ENCODE measurements at places on chromosomes 2 and 18. TPM values are rescaled to one million over a fixed set of nuclear protein-coding genes. Genes with fewer than 3 reads are reported as not detected.

DNA sequence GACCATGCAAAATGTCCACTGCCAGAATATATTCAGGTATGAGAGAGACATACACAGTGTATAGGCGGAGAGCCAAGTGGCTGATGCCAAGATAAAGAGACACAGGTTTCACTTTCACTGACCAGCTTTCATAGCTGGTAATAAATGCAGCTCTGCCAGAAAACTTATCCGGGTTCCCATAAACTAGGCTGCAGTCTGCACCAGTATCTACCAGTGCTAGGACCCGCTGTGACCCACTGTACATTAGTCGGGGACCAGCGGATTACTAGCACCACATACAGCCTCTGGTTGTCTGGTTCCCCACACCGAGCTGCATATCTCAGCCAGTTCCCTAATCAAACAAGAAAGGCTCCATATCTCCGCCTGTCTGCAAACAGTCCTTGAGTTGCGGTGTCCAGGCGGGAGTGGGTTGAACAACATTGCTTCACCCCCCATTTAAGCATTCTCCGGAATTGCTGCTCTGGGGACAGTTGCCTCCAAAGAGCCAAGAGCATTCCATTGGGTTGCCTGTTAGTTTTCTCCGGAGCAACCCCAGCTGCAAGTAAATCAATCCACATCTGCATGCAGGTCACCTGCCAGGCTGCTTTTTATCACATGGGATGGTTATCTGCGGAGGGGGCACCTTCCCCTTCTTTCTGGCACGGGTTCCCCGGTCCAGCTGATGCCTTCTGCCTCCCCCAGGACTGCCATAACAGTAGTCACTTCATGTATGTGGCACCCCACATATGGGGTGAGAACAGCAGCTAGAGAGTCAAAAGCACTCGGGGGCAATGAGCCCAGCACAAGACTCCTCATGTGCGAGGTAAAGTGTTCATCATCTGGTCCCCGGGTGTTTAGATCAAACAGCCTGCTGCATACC is 18.0 kb upstream of the KLHL23 start:
- DNase-seq: no peak

DNA sequence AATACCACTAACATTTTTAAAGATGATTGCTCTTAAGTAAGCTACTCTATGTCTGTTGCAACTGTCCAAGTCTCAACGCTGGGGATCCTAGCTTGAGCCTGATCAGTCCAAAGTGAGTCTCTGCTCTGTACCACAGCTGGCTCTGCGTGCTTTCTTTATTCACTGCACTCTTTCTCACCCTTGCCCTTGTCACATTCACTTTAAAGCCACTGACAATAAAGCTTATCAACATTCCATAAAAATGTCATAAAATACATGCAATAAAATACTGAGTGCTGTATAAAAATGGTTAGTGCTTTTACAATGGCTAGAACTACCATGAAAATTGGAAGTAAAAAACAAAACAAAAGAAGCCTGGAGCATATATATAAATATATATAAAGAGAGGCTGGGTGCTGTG is 45.5 kb upstream of the LRRTM4 start:
- DNase-seq: no peak

DNA sequence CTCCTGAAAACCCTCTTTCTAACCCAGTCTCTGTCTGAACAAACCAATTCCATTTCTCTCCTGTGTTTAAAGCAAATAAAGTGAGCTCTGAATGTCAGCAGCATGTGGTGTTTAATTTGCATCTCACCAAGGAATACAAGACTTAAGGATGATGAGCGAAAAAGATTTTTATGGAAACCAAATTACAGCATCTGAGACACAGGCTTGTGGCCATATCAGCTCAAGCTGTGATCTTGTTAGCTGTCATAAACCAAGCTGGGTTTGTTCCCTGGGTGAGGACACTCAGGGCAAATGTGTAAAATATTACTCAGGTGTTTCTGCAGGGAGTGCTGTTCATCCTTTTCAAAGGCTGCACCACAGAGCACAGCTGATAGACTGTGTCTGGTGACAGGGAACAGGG is 129.3 kb upstream of the REV1 start:
- DNase-seq: no peak

DNA sequence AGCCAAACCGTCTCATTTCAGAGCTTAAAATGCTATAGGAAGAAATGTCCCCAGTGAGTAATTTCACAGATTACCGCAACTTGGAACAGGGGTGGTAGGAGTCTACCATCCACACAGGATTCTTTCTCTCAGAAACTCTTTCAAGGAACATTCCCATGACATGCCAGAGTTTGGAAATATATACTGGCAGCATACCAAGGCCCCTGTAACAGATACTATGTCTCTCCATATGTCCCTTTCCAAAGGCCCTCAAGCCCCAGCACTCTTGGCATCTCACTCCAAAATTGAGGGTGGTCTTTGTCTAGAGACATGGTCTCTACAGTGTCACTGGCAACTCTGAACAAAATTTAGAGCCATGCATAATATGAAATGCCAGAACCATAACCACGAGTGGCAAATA is 11.0 kb downstream of the FIGLA start:
- DNase-seq: no peak

DNA sequence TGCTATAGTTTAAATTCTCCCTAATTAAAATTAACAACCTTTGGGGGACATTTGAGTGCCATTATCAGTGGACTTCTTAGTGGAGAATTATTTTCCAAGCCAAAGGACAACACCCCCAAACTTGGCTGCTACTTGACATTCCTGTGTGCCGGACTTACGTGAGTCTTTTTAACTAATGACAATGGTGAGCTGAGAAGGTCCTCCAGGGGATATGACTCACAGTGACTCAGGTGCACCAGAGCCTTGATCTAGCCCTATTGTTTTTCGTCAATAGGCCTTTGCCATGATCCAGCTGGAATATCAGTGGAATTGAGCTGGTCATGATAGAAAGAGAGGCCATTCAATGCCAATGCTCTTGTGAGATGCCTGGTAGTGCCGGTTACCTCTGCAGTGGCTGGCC is 118.1 kb upstream of the CXCR4 start:
- DNase-seq: no peak

- DNase-seq: peak; percentile 98
Observed at GRCh38 chr2:241355983-241356870, at the start of gene FARP2. Gene FARP2 (plus strand): TSS chr2:241356285. CDS start chr2:241373108, 16,823 bp downstream.

DNA sequence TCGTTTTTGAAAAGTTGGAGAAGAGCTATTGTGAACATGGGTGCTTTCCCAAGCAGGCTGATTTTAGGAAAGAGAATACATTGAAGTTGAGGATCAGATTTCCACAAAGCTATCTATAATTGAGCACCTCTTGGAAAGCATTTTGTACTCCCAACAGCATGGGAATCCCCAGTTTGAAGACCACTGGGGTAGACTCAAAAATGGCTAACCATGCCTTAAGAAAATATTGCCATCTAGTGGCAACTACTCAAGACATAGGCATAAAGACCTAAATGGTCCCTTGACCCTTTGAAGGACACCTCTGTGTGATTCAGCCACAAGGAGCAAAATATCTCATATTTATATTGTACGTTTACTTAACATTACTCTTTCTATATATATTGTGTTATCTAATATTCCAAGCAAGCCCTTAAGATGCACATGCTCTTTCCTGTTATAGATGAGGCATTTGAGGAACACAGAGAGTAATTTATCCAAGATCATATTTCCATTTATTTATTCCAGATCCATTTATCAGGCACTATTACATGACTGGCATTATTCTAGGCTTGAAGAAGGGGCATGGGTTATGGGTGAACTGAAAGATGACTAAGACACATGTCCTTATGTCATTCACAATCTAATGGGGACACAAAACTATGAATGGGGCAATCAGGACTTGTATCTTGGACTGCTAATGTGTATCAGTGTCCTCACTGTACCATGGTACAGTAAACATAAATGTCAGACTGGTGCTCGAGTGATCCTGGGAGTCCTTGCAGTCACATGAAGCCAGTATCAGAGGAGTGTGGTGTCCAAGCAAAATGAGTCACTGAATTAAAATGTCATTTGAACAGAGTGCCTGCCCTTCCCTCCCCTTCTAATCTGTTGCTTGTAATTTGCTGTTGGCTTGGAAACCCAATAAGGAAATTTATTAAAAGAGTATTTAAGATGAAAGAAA is 121.0 kb upstream of the XPO1 start:
- no peak for DNase-seq

- DNase-seq: no peak
Observed at GRCh38 chr2:72292433-72292832, 144.8 kb upstream of the CYP26B1 start.

DNA sequence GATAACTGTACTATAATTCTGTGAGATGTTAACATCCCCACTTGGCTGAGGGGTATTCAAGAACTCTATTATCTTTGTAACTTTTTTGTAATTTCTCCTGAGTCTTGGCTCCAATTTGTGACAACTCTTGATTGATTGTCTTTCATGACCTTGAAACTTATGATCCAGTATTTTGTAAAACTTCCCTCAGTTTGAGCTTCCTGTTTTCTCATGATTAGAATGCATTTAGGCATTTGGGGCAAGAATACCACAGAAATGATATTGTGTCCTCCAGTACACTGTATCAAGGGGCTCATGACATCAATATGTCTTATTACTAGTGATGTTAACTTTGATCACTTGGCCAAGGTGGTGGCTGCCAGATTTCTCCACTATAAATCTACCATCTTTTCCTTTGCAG is 37.4 kb downstream of the PNO1 start:
- DNase-seq: no peak

- DNase-seq: no peak
Observed at GRCh38 chr18:72539901-72540300, 4.2 kb downstream of the CBLN2 start.

Gene VWC2L
- total RNA-seq: not detected

Gene ACVR1C
- 2.3 TPM for total RNA-seq

Gene RAB17
- total RNA-seq: not detected

Gene CYRIA
- 2.6 TPM for total RNA-seq

Gene LHCGR
- total RNA-seq: not detected
